Fibroblast of skin of right quadriceps (primary cell): ENCODE measurements at places on chromosomes 13 and 19.

DNA sequence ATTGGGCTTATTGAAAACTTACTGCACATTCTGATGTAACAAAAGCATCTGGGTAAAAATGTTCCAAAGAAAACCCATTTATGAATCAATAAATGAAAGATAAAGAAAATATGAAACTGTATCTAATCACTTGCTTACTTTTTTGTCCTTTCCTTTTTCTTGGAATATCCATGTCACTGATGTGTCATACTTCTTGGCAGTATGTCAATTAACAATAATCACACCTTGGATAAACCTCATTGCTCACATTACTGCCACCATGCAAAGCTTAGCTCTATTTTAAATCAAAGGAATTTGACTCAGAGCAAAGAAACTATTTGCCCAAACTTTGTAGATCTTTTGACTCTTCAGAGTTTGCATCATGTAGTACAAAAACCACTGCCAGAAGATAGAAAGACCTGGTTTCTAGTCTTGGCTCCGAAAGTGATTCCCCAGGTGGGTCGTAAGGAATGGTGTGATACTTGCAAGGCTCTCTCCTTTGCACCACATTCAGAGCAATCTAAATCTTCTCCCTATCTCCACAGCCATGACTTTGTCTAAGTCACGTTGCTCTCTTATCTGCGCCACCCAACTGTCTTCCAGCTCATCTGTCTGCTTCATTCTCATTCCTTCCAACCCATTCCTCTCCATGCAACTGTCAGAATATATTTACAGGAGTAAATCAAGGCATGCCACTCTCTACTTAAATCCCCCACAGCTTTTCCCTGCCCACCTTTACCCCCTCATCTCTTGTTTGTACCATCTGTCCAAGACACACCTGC is 311.9 kb downstream of the COG6 start:
- DNase-seq: peak; percentile 2

DNA sequence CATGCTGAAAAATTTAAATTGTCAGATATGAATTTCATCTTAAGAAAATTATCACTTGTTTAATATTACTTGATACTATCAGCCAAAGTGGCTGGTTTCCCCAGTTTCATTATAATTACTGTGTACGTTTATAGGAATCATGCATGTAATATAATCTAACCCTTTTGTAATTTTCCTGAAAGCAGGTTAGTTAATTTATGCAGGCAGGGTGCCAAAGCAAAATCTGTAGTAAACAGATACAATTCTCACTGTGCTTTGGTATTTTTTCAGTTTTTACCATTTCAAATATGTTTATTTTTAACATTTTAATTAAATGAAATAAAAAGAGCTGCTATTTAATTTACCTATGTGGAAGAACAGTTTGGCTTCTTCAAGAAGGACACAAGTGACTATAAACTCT is 1227.5 kb upstream of the MIR17HG start:
- DNase-seq: no peak

DNA sequence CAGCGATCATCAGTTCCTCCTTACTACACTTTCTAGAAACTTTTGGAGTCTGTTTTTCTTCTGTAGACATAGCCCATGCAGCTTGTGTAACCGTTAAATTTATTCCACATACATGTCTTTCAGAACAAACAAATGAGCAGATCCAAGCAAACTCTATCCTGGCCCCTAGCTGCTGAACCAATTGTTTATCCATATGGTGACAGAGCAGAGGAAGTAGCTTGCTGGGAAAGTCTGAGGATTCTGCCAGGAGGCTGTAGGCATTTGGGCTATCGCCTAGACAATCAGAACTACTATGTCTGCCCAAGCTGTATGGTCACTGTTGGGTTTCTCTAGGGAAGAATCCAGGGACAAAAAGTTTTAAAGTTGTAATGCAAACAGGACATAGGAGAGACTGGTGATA is 343.7 kb downstream of the SPRY2 start:
- DNase-seq: no peak

GRCh38 chr19:29040951-29041350 is 172.0 kb downstream of the UQCRFS1 start:
- no peak for DNase-seq

DNA sequence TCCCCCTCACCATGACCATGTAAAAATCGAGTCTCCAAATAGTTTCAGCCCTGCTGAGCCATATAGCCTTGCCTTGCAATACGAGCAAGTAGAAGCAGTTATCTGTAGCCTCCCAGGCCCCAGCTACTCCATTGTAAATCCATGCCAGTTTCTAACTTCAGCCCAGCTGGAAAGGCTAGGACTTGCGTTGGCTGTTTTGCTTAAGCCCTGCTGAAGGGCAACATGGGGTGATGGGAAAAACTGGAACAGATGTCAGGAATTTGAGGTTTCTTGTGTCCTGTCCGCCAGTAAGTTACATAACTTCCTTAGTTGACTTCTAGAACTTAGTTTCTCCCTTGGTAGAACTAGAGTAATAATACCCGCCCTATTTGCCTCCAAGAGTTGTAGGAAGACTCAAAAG is 216.0 kb upstream of the SERP2 start:
- DNase-seq: no peak

GRCh38 chr13:51797664-51798488 is 6.1 kb downstream of the DHRS12 start:
- peak; percentile 56 for DNase-seq

GRCh38 chr13:68982961-68983619 is 1124.5 kb upstream of the ATXN8OS start:
- no peak for DNase-seq

- DNase-seq: no peak
Observed at GRCh38 chr13:101978552-101979315, 423.1 kb downstream of the FGF14 start.

DNA sequence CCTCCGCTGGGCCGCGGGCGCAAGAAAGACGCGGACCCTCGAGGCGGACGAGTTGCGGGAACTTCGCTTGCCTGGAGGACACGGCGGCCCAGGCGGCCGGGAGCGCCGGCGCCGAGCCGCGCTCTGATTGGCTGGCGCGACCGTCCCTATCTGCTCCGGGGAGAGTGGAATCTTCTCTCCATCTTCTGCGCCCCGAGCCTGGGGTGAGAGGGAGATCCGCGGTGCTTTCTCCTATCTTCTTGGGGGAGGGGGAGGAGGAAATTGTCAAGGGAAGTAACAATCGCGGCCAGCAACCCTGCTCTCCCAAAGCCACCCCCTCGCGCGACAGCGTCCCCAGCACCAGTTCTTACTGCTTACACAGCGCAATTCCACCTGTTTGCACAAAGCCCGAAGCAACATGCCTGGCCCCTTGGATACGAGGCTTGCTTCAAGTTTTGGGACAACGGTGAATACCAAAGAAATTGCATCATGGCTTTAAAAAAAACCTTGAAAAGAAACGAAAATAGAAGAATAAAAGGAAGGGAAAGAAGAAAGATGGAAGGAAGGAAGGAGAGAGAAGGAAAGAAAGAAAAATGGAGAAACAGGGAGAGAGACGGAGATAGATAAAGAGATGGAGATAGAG is 4.8 kb downstream of the SOX21 start:
- DNase-seq: no peak

DNA sequence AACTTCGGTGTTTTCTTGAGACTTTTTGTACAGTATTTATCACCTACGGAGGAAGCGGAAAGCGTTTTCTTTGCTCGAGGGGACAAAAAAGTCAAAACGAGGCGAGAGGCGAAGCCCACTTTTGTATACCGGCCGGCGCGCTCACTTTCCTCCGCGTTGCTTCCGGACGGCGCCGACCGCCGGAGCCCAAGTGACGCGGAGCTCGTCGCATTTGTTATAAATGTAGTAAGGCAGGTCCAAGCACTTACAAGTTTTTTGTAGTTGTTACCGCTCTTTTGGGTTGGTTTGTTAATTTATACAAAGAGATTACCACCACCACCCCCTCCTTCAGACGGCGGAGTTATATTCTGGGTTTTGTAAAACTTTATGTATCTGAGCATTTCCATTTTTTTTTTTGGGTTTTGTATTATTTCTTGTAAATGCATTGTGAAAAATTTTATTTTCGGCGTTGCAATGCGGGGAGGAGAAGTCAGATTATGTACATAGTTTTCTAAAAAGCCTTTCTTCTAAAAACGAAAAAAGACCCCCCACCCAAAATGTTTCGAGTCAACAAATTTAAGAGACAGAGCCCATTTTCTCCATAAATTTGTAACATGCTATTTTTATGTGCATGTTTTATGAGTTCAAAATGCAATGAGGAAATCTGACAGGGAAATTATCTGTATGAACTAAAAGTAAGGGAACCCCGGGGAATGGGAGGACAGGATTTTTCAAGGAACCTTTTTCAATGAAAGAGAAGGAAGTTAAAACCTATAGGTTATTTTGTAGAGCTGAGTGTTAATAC is 2.3 kb downstream of the SOX1 start:
- no peak for DNase-seq
